ENCODE measurements at places on chromosomes 2 and 18.

DNA sequence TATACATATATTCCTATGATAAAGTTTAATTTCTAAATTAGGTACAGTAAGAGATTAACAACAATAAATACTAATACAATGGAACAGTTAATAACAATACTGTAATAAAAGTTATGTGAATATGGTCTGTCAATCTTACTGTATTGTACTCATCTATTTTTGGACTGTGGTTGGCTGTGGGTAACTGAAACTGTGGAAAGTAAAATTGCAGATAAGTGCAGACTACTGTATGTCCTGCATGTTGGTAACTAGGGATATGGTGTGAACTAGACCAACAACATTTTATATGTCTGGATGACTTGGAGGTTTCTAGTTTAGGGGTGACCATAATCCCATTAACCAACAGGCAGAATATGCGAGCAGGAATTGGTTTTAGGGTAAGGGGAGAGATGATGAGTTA, 23.3 kb downstream of the PHLPP1 start:
- DNase-seq, result no peak

DNA sequence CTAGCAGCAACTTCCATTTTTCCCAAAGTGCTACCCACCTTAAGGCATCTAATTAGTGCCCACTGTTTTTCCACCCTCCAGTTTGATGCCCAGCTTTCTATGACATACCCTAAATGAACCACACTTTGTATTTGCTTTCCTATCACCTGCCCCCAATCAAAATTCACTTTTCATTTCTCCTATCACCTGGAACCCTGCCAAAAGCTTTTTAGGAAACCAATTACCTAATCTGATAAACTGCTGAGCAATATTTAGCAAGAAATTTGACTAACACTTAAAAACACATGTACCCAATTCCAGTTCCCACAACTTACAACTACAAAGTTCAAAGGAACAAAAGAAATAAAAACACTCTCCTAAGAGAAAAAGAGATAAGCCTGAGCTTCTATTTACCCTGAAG, 71.7 kb downstream of the IKZF2 start:
- no peak for DNase-seq

GRCh38 chr2:26086155-26086637, 52.3 kb downstream of the RAB10 start:
- DNase-seq, result no peak

- DNase-seq, result no peak
Observed at GRCh38 chr18:36035253-36035652, 32.1 kb downstream of the RPRD1A start.

- DNase-seq, result no peak
Observed at GRCh38 chr2:66733364-66733999, 298.6 kb downstream of the MEIS1 start.

- DNase-seq, result no peak
Observed at GRCh38 chr2:157196956-157197355, 60.5 kb upstream of the GALNT5 start.

DNA sequence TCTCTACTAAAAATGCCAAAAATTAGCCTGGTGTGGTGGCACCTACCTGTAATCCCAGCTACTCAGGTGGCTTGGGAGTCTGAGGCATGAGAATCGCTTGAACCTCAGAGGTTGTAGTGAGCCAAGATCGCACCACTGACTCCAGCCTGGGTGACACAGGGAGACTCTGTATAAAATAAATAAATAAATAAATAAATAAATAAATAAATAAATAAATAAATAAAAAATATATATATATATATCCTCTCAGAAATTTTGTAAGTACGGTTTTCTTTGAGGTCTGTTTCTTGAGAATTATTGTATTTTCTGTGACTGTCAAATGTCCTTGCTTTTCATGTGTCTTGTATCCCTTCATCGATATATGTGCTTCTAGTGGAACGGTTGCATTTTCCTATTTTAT, 406.9 kb upstream of the FIGN start:
- no peak for DNase-seq

DNA sequence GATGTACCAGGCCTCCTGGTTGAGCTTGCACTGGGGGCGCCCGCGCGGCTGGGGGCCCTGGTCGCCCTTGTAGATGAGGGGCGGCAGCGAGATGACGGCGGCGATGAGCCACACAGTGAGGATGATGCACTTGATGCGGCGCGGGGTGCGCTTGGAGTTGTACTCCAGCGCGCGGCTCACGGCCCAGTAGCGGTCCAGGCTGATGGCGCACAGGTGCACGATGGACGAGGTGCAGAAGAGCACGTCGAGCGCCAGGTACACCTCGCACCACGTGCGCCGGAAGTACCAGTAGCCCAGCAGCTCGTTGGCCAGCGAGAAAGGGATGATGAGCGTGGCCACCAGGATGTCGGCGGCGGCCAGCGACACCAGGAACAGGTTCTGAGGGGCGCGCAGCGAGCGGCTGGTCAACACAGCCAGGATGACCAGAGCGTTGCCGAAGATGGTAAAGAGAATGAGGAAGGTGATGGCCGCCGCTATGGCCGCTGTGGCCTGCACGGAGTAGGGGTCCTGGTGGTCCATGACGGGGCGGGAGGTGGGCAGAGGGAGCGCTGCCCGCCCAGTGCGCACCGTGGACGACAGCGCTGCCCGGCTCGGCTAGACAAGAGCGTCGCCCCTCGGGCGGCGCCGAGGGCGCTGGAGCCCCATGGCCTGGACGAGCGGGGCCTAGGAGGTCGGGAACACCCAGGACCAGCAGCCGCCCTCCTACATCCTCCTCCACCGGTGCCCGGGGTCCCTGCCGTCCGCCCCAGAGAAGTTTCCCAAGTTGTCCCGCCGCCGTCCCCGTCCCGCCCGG, 544 bp downstream of the ADRA2B start:
- DNase-seq, result no peak

DNA sequence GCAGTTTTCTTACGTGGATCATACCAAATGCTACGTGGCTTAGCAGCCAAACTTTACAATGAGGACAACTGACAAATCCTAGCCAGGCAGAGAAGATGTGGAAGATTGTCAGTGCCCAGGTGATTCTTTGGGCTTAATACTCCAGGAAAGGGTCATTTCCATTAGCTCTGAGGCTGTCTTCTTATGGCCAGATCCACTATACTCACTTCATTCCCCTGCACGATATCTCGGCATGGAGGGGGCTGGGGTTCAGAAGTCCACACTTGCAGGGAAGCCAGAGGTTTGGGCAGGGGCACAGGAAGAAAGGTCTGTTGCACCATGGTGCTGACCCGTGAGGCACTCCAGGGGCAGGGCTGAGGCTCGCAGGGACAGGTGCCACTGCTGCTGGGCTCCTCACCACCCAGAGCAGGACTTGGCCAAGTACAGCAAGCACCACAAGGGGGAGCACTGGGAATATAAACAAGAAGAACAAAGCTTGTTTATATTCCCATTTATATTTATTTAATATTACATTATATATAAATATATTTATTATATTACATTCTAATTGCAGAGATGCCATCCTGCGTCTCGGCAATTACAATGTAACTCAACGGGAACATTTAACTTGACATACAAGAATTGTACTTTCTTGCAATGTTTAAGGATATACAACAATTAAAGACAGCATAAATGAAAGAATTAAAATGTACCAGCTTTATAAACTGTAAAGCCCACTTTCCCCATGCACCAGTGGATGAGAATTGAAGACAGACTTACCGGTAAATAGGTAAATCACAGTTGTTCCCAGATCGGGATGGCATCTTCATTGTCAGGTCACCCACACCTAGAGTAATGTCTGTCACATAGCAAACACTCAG, 27.2 kb downstream of the CLUL1 start:
- DNase-seq, result peak; percentile 10

Data from stimulated activated CD4-positive, alpha-beta T cell treated with anti-CD3 and anti-CD28 coated beads, Interleukin-1b, Interleukin-23, amount 100 ng/mL, for 1 hour (primary cell).